Stimulated activated naive B cell treated with anti-CD40 and anti-IgM and Interleukin-4, amounts not matched to agents 10 μg/mL and 1 μg/mL and 100 μg/mL, for 72 hours (primary cell): ENCODE measurements at places on chromosomes 2 and 18.

GRCh38 chr2:64558445-64559081 lies 34.4 kb downstream of the AFTPH start:
- no peak for DNase-seq

GRCh38 chr2:179432751-179433150 lies 168.1 kb upstream of the SESTD1 start:
- DNase-seq = no peak

GRCh38 chr2:47896450-47896968 lies 9.8 kb downstream of the FBXO11 start:
- no peak for DNase-seq

GRCh38 chr18:13180614-13181375 lies 37.8 kb upstream of the LDLRAD4 start:
- no peak for DNase-seq

GRCh38 chr2:181911830-181912229 lies 20.3 kb downstream of the ITPRID2 start:
- DNase-seq = no peak

DNA sequence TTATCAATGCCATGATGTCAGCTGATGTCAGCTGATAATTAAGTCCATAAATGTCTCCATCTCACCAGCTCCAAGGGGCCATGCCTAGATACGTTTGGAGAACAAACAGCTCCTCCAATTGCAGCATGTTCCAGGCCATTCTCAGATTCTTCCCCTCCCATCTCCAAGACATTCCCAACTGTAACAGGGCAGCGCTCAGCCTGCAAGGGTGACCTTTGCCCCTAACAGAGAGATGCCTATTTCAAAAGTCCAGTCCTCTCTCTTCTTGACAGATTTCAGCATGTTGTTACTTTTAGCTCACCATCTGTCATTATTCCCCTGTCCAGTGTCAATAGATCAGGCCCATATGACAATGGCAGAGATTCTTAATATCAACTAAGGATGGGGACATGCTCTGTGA lies 9.9 kb downstream of the PSD4 start:
- no peak for DNase-seq

GRCh38 chr2:159614534-159615366 lies 1.6 kb downstream of the BAZ2B start:
- DNase-seq = no peak

GRCh38 chr2:11517906-11518305 lies 15.9 kb upstream of the GREB1 start:
- DNase-seq = no peak

GRCh38 chr2:57920342-57920939 lies 126.2 kb upstream of the VRK2 start:
- no peak for DNase-seq

- DNase-seq = no peak
These were observed 190.5 kb downstream of the ALPK2 start for GRCh38 chr18:58438161-58438957.

DNA sequence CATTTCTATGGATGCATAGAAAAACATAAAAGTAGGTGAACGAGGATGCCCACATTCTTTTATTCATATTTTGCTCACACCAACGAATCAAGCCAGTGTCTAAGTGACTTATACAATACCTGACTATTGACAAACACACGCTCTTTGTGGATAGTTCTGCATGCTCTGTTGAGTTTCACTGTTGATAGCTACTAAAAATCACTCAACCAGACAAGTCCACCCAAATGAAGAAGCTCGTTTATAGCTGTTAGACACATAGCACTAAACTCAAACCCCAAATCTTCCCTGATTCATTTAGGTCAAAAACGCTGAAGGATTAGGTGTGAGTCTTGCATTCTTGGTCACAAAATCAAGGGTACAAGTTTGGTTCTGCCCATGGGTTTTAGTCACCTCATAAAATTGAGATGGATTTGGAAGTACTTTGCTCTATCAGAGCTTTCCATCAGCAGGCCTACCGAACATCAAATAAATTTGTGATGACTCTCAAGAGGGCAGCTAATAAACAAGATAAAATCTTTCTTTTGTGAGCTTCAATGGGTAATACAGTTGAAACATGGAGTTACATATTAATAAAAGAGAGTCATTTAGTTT lies 92.7 kb upstream of the ETAA1 start:
- no peak for DNase-seq

DNA sequence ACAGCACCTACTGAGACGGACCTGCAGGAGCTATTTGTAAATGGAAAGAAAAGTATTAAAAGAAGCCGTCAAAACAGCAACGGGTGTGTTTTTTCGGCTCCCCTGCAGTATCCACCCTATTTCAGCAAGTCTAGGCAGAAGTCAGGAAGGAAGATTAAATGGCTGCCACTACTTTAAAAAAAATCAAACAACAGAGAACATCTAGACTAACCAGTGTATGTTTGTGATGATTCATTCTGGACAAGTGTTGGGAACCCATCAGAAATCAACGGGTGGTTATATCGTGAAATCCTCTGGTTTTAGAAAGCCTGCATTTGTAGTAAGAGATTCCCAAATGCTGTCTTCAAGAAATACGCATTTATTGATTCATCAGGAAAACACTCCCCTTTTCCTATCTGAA lies 9.0 kb downstream of the PMAIP1 start:
- DNase-seq = no peak

- no peak for DNase-seq
These were observed 88.8 kb upstream of the ASB18 start for GRCh38 chr2:236352761-236353593.

DNA sequence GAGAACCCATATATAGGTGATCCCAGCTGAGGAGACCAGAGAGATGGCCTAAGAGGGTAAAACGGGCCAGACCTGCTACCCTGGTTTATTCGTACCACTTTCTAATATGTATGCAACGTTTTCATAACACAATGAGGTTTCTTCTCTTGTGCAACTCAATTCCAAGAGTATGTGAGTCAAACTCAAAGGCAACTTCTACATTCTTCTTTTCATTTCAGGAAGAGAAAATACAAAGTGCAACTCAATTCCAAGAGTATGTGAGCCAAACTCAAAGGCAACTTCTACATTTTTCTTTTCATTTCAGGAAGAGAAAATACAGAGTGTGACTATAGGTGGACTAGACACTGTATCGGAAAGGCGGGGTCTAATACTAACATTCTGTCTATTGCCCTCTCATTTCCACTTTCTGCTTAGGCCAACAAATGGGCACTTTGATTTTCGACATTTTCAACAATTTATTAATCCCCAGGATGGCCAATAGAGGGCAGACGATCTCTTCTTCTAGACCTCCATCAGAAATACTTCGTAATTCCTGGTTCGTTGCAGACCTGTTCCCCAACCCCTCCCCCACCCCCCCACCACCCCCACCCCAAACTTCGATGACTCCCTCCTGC lies 3.7 kb upstream of the CRIM1 start:
- DNase-seq = no peak

- no peak for DNase-seq
These were observed 13.9 kb downstream of the ODC1 start for GRCh38 chr2:10433947-10434885.
